ENCODE measurements at places on chromosomes 5 and 9.

GRCh38 chr5:141517880-141518617 lies 29.2 kb downstream of the PCDHGC5 start:
- no peak for DNase-seq

DNA sequence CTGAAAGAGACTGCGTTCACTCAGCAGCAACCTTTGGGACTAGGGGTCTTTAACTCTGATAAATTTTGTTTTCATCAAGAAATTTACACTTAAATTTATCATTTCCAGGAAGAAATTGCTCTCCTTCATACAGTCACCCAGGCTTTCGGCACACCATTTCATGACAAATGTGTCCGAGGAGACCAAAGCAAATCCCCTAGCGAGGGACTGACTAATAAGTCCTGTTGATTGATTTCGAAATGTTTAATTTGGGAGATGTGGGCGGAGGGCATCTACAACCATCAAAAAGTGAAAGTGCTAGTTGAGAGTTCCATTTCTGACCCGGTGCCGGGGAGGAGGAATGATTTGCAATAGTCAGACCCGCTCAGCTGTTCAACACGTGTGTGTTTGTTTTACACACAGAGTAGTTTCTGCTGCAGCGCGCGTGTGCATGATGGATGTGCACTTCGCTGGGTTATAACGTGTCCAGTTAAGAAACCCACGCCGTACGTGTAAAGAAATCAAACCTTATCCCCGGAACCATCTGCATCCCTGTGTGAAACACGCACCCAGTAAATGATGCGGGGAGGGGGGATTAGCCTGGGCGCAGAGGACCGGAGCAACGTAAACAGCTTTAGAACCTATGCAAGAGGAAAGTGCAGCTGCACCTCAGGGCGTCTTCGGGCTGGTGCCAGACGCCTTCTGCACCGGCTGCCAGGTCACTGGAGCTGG lies 845 bp upstream of the NR4A3 start:
- DNase-seq, result peak; percentile 33

DNA sequence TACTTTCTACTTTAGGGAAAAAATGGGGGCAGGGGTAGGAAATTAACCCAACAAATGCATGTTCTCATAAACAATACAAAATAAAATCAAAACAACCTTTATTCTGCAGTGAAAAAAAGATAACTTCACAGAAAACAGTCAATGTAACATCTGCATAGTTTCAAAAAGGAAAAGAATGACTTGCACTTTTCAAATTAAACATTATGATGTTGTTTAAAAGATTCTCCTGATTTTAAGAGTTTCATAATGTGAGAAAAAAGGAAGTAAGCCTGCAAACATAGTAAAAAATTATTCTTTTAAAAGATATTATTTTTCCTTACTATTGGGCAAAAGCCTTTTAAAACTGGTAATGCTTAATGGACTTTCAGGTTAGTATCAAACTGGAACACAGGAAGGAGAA lies 7.6 kb downstream of the C9orf72 start:
- DNase-seq, result no peak

GRCh38 chr5:146463446-146463845 lies 16.3 kb downstream of the TCERG1 start:
- no peak for DNase-seq

- no peak for DNase-seq
Observed at GRCh38 chr5:76625087-76625815, 2.0 kb upstream of the F2RL2 start.

GRCh38 chr9:7297521-7297920 lies 502.1 kb downstream of the DMAC1 start:
- no peak for DNase-seq

DNA sequence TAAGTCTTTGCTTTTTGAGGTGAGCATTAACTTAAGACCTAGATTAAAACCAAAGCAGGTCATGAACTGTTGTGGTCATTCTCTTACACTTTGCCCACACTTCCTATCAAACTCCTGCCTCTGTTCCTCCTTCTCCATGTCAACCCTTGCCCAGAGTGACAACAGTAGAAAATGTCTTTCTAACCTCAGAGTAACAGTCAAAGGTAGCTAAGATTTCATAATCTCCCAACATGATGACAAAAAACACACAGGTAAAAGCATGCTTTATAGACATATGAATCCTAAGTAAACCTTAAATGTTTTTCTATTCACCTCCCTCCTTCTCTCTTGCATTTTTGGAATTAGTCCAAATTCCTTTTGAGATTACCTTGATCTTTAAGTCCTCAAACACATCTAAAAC lies 422.3 kb downstream of the SPATA31D1 start:
- no peak for DNase-seq

- no peak for DNase-seq
Observed at GRCh38 chr5:157710882-157711281, 20.3 kb upstream of the THG1L start.

Data from activated effector memory CD4-positive, alpha-beta T cell treated with Interleukin-2 at 50 U/mL for 16 hours (primary cell).